ENCODE measurements at places on chromosomes 12 and 14. TPM values are rescaled to one million over a fixed set of nuclear protein-coding genes. Genes with fewer than 3 reads are reported as not detected.

DNA sequence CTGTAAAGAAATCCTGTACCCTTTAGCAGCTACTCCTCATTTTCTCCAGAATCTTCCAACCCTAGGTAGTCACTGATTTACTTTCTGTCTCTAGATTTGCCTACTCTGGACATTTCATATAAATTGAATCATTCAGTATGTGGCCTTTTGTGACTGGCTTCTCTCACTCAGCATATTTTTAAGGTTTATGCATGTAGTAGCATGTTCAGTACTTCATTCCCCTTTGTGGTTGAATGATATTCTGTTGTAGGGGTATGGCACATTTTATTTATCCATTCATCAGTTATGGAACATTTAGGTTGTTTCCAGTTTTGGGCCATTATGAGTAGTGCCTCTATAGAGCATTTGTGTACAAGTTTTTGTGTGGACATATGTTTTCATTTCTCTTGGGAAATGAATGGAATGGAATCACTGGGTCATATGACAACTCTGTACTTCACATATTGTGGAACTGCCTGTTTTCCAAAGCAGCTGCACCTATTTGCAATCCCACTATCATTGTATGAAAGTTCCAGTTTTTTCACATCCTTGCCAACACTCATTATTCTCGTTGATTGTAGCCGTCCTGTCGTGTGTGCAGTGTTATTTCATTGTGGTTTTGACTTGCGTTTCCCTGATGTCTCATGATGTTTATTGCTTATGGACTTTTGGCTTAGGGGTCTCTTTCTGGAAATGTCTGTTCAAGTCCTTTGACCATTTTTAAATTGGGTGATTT, 57.2 kb downstream of the ATF7IP start:
- no peak for DNase-seq
- H3K27ac ChIP-seq: peak overlapping the region; percentile 80
- peak overlapping the region; percentile 2 for H3K4me3 ChIP-seq
- H3K4me1 ChIP-seq: peaks cover 49% of the 10 kb centered on the region
- peaks cover 45% of the 10 kb centered on the region for H3K36me3 ChIP-seq

GRCh38 chr14:78240567-78240966, 70.4 kb downstream of the NRXN3 start:
- no peaks in the 10 kb centered on the region for H3K36me3 ChIP-seq
- H3K4me1 ChIP-seq: no peaks in the 10 kb centered on the region
- no peak overlapping the region for H3K27ac ChIP-seq
- H3K4me3 ChIP-seq: no peak overlapping the region
- H3K27me3 ChIP-seq: no peaks in the 10 kb centered on the region

GRCh38 chr12:130746546-130746945, 30.4 kb upstream of the RIMBP2 start:
- no peaks in the 10 kb centered on the region for H3K36me3 ChIP-seq
- no peak overlapping the region for H3K4me3 ChIP-seq
- H3K27me3 ChIP-seq: no peaks in the 10 kb centered on the region
- H3K27ac ChIP-seq: no peak overlapping the region
- H3K4me1 ChIP-seq: peaks cover 3% of the 10 kb centered on the region

- no peaks in the 10 kb centered on the region for H3K27me3 ChIP-seq
- H3K4me1 ChIP-seq: no peaks in the 10 kb centered on the region
- DNase-seq: no peak
- no peak overlapping the region for H3K4me3 ChIP-seq
- no peak overlapping the region for H3K27ac ChIP-seq
- H3K36me3 ChIP-seq: no peaks in the 10 kb centered on the region
These were observed 21.2 kb upstream of the SMCO2 start for GRCh38 chr12:27425306-27425705.

The SLC25A47 gene
- total RNA-seq: not detected

The EGLN3 gene
- 14.2 TPM for total RNA-seq

Measured in endothelial cell (in vitro differentiated cells).